ENCODE measurements at places on chromosomes 11 and 22. TPM values are rescaled to one million over a fixed set of nuclear protein-coding genes. Genes with fewer than 3 reads are reported as not detected.

The MIOX gene
- not detected for total RNA-seq

The ZNF214 gene
- total RNA-seq, result 2.9 TPM

The TCN1 gene
- not detected for total RNA-seq

The SLC1A2 gene
- total RNA-seq, result 23.6 TPM

The FREY1 gene
- total RNA-seq, result 1.6 TPM

The E2F8 gene
- 4.4 TPM for total RNA-seq

- no peak for DNase-seq
Measured at GRCh38 chr11:77636731-77637344, 756 bp downstream of the CLNS1A start.

- no peak for DNase-seq
Measured at GRCh38 chr22:42825796-42826195, 31.3 kb downstream of the ARFGAP3 start.

GRCh38 chr11:99632969-99633368 is 612.2 kb downstream of the CNTN5 start:
- DNase-seq, result no peak

- DNase-seq, result no peak
Measured at GRCh38 chr11:59773083-59773440, 17.9 kb downstream of the STX3 start.

DNA sequence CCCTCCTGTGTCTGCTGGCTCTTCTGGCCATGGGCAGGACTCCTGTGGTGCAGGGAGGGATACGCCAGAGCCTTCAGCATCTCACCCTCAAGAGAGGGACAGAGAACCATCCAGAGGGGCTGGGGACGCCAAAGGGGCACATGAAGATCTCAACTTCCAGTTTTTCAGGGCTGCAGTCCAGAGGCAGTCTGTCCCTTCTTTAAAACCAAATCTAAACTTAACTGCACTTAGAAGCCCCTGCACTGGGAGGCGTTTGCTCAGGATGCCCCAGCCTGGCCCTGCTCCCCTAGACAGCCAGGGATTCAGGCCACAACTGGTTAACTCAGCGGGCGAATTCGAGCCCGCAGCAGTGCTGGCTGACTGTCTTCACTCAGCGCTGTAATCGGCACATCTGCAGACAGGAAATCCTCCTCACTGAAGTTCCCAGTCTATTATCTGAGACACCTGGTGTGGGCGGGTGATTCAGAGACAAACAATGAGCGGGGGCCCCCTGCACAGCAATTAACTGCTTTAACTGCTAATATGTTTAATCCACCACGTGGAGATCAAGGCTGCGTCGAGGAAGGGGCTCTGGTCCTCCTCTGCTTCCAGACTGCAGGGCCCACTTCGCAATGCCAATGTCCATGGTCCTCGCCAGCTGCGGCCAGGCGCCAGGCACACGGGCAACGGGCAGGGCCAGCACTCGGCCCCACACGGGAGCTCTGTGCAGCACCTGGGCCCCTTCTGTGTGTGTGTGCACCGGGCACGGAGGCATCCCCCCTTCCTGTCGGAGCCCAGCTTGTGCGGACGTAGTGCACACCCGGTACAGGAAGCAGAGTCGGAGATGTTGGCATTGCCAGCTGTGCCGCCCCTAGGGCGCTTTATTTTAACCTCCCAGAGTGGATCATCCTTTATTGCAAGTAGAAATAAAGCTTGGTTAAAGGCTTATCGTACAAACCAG is 36.9 kb upstream of the GNB1L start:
- DNase-seq, result peak; percentile 52

- no peak for DNase-seq
Measured at GRCh38 chr11:28517621-28518020, 409.4 kb downstream of the METTL15 start.

DNA sequence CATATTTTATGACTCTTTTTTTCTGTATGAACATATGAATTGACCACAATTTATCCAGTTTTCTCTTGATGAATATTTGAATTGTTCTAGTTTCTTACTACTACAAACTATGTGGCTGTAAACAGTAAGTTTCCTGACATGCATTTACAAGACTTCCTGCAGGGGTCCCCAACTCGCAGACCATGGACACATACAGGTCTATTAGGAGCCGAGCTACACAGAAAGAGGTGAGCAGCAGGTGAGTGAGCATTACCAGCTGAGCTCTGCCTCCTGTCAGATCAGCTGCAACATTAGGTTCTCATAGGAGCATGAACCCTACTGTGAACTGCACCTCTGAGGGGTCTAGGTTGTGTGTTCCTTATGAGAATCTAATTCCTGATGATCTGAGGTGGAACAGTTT is 379.4 kb downstream of the DYNC2H1 start:
- DNase-seq, result no peak

DNA sequence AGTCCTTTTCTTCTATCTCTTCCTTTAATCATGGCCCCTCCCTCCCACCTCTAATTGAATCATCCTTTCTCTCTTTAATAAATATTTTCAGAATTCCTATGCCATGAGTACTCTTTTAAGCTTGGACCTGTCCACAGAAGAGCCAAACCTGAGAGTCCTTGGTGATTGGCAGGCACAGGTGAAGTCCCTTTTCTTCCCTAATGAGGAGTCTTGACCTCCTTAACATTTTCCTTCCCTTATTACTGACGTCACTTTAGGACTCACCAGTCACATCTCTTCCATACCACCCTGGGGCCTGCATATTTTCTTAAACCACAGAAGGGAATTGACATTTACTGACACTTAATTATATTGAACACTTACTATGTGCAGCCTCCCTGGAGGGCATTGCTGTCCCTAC is 41.0 kb upstream of the RASSF10 start:
- no peak for DNase-seq

DNA sequence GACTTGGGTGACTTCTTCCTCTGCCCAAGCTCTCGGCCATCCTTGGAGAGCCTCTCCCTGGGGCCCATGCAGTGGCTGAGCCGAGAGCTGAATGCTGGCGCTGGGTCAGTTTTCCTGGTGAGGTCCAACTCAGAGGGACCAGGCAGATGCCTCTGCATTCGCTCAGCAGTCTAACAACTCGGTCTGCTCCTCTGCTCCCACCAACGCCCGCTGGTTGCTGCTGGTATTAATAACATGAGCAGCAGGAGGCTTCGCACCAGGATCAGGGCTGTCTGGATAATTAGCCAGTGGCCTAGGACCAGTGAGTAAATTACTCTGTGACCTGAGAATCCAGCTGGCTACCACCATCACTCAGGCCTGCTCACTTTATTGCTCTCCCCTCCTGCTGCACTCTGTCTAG is 77.7 kb upstream of the FAM181B start:
- DNase-seq, result no peak

GRCh38 chr22:38777087-38777671 is 16.8 kb downstream of the DNAL4 start:
- no peak for DNase-seq

- no peak for DNase-seq
Measured at GRCh38 chr11:18000760-18001159, 12.1 kb downstream of the SERGEF start.

DNA sequence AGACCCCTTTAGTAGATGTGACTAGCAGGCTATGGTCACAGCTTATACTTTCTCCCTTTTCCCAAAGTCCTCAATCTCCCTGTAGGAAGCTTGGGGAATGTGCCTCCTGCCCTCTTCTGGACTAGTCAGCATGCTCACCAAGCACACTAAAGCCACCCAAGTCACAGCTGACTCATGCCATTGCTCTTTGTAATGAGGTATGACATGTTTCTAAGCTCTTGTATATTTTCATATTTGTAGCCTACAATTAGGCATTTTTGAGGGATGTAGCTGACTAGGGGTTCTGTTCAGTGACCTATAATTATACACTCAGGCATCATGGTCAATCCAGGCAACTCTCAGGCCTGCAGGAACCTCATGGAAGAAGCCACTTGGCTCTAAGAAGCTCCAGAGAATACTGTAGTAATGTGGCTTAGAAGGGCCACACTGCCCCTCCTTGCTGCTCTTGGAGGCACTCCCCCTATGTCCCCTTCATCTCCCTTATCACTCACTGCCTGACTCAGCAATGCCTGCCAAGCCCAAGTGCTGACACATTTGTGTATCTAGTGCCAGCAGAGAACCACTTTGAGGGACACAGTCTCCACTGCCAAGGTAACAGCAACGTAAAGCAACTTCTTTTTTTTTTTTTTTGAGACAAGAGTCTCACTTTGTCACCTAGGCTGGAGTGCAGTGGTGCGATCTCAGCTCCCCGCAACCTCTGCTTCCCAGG is 86.2 kb downstream of the RPL27A start:
- peak; percentile 69 for DNase-seq

DNA sequence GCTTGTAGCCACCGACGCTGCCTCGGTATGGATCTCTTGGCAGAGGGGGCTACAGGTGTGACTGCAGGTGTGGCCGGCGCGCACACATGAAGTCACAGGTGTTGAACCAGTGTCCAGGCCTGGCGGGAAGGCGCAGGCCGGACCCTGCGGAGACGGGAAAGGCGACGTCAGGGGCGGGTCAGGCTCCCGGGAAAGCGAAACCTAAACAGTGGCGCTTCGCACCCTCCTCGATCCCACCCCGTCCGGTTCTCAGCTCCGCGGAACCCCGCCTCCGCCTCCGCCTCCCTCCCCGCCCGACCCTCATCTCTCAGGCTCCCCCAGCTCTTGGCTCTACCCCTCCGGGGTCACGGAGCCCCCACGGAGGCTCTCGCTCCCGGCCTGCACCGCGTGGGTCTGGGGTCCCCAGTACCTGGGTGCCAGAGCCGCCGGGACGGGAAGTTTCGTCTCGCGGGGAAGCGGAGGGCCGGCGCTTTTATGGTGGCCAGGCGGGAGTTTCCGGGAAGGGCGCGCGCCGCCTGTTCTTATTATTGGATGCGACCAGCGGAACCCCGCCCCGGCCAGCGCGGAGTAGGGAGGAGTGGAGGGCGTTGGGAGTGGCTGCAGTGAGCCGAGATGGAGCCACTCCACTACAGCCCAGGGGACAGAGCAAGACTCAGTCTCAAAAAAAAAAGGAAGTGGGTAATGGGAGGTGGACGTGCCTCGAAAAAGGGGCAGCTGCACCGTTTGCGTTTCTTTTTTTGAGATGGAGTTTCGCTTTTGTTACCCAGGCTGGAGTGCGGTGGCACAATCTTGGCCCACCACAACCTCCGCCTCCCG is at the start of gene IRF7:
IRF7 (minus strand) TSS at position 447 of the 816 bp plus-strand sequence. CDS start 586 bp downstream, outside the sequence.
- peak; percentile 87 for DNase-seq

GRCh38 chr11:11344045-11344444 is 9.0 kb downstream of the CSNK2A3 start:
- no peak for DNase-seq

- DNase-seq, result no peak
Measured at GRCh38 chr11:105490333-105490732, 119.5 kb upstream of the GRIA4 start.

DNA sequence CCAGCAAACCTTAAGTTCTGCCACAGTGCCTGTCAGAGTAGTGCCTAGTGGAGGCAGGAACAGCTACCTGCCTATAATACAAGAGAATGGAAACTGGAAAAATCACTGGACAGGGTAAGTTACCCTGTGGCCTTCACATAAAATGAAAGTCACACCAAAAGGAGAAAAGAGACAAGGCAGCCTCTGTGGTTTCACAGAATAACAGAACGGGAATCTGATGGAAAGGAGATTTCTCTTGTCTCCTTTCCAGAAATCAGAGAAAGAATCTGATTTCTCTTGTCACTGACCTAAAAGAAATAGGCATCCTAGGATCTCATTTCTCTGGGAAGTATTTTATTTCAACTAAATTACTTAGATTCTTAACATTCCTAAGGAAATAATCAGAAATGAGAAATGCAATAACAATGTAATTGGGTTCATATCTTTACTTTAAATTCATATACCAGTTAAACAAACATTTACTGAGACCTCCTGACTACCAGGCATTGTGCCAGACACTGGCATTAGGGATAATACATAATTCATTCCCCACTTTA is 41.6 kb downstream of the PRCP start:
- DNase-seq, result peak; percentile 82

All from fibroblast of the aortic adventitia (primary cell).